Epithelial cell of proximal tubule (primary cell): ENCODE measurements at places on chromosomes 3 and 15.

GRCh38 chr3:67700596-67700995, 46.2 kb upstream of the SUCLG2 start:
- no peak for DNase-seq

DNA sequence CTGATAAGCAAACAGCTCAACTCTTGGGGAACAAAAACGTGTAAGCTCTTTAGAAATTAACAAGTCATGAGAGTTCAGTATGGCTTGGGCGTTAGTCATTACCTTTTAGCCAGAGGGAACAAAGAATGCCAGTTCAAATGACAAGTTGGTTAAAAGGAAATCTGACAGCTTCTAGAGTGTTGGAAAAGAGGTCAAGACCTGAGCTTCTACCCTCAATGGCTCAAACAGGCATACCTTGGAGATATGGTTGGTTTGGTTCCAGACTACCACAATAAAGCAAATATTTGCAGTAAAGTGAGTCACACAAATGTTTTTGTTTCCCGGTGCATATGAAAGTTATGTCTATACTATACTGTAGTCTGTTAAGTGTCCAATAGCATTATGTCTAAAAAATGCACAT, 136.1 kb downstream of the CACNA1D start:
- no peak for DNase-seq

DNA sequence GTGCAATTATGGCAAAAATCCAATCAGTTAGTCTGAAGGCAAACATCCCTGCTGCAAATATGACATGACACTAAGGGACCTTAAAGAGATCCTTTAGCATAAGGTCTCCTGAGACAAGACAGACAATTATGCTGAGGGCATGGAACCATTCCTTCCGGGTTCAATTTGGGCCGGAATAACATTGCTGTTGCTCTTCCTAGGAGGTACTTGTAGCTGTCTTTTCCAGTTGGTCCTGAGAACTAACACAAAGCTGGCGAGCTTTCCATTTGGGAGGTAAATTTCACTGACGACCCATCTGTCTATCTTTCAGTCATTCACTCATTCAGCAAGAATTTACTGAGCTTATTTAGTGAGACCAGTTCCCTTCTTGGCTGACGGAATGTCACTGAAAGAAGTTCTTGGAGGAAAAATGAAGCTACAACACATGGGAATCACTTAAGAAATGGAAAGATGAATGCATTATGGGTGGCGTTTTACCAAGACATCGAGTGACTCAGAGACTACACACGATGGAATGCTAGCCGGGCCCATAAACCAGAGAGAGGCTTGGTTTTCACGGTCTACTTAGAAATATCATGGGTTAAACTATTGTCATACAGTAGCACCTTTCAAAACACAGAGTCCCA, 215.5 kb downstream of the PDZRN3 start:
- no peak for DNase-seq

DNA sequence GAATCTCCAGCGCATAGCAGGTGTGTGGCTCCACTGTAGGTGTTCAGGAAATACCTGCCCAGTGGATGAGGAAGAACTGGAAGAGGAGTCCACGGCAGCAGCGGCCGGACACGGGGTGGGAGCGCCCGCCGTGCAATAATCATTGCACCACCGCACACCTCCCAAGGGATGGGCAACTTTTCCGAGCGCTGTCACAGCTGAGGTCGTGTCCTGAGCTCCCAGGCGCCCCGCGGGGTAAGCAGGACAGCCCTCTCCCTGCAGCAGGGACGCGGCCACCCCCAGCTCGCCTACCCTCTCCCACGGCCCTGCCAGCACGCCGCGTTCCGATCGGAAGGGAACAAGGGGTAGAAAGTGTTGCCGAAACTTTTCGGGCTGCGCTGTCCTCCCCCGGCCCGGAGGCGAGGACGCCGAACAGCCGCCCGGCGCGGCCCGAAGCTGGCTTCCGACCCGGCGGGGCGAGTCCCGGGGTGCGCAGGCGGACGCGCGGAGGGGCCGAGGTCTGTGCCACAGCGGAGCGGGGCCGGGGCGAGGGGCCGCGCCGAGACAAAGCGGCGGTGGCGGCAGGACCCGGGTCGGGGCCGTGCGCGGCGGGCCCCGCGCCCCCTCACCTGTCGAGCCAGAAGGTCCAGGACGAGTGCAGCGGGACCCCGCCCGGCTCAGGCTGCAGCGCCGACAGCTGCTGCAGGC, 475 bp downstream of the EIF4E3 start:
- no peak for DNase-seq

DNA sequence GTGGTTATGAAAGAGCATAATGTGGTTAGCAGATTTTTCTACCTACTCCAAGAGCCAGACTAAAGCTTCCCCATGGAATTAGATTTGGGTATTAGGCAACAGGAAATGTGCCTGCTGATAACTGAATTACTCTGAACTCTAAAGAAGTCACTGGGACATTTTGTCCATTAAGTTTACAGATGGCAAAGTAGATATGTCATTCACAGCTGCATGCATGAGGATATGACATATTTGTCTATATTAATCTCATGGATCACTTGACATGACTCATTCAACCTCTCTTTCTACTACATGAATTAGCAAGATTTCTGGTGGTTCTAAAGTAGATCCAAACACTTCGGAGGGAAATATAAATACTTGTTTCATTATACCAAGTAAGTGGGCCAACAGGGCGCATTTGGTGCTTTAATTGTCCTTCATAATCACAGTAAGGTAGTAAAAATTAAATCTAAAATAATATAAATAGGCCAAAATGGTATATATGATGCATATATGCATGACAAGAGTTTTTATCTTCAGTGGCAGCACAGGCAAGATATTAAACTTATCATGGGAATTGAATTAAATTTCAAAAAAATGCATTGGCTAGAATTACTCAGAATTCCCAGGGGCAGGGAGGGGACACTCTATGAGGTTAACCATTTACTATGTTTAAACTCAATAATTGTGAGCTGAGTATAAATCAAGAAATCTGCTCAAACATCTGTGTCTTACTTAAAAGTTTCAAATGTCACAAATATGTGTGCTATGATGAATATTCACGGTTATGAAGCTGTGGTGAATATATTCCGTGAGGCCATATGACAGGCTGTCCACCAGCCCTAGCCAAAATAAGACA, 365.3 kb upstream of the KCNMB2 start:
- peak; percentile 23 for DNase-seq

- DNase-seq = no peak
Observed at GRCh38 chr3:44179246-44179645, 62.4 kb upstream of the TOPAZ1 start.

DNA sequence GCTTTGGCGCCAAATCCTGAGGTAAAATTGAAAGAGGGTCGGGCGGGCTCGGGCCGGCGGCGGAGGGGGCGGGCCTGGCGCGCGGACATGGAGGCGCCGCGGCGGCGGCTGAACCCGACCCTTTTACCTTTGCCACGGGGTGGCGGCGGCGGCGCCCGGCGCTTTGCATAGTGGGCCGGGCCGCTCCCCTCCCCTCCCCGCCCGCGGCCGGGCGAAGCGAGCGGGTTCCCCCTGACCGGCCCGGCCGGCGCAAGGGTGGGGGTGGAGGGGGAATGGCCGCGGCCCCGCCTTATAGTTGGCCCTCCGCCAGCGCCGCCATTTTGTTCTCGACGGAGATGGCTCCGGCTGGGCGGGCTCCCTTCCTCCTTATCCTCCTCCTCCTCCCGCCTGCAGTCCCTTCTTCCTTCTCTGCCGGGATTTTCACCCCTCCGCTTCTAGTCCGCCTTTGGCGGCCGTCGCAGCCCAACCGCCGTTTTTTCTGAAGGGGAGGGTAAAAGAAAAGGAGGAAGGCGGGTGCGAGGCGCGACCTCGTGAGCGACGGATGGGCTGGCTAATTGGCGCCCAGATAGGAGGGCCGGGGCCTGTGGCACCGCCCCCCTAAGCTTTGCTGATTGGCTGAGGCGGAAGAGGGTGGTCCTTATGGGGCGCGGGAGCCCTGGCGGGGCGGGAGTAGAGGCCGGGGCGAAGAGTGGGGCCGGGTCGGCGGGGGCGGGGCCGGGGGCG, 664 bp downstream of the NR2C2 start:
- peak; percentile 63 for DNase-seq

- DNase-seq = no peak
Observed at GRCh38 chr3:60657972-60658371, 593.3 kb downstream of the FHIT start.

GRCh38 chr3:54941690-54942362, 14.0 kb upstream of the LRTM1 start:
- DNase-seq = no peak

GRCh38 chr15:73924171-73924921, 1.9 kb upstream of the LOXL1 start:
- no peak for DNase-seq

- no peak for DNase-seq
Observed at GRCh38 chr3:157122832-157123427, 37.0 kb downstream of the CCNL1 start.

DNA sequence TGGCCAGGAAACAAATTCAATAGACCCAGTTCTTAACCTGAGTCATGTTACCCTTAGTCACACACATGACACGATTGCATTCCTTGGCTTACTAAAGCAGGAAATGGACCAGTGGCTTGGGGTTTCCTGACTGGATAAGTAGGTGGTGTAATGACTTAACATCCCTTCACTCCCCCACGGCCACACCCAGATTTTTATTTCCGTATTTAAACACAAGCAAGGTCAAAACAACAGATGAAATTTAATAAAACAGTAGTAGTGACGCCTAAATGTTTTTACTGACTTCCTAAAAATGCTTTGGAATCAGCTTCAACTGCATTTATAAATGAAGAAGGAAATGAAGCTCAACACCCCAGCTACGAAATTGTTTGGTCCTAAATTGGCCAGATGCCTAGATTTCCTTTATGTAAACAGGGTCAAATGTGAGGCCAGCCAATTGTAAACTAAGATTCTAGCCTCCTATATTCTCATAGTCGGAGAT, 324.3 kb downstream of the CHST2 start:
- DNase-seq = peak; percentile 99

DNA sequence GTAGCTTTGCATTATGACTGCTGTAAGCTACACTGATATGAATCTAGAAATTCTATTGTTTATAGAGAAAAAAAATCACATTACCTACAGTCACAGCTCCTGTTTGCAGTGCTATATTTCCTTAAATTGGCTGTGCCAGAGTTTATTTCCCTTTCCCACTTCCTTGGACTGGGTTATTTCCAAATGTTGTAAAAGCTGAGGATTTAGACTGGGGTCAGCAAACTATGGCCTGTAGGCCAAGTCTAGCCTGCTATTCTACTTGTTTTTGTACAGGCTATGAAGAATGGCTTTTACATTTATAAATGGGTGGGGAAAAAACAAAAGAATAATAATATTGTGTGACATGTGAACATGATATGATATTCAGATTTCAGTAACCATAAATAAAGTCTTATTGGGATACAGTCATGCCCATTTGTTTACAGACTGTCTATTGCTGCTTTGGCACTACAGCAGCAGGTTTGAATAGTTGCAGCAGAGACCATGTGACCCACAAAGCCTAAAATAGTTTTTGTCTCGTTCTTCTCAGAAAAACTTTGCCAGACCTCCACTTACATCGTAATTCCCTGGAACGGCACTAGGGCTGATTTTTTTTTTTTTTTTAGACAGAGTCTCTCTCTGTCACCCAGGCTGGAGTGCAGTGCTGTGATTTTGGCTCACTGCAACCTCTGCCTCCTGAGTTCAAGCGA, 7.8 kb downstream of the GLDN start:
- no peak for DNase-seq

DNA sequence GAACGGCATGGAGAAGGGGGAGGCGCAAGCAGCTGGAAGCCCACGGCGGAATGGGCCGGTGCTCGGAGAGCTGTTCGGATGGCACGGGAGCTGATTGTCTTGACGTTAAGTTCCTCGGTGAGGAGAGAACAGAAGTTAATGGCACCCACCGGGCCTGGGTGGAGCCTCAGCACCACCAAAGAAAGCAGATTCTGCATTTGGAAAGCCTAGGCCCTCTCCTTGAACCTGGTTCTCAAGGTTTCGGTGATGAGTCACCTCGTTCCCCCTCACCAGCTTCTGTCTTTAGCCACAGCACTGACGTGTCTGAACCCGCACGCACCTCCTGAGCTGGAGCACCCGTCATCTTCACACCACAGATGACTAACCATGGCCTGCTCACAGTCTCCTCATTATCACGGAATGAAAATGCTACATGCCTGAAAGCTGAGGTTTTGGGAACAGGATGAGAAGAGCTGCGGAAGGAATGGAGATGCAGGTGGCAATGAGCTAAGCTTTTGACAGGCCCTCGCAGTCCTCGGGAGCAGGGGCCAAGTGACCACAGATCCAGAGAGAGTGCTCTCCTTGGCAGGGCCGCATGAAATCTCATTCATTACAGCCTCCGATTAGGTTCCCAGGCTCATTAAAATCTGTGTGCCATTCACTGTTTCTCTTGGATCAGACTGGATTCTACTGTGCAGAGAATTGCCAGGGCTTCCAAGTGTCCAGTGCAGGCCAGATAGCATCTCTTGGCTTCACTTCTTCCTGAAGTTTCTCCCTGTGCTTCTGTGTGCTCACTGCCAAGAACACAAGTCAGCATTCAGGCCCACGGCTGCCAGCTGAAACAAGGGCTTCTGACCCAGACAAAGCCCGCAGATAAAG, 96.3 kb upstream of the DLG1 start:
- peak; percentile 88 for DNase-seq

DNA sequence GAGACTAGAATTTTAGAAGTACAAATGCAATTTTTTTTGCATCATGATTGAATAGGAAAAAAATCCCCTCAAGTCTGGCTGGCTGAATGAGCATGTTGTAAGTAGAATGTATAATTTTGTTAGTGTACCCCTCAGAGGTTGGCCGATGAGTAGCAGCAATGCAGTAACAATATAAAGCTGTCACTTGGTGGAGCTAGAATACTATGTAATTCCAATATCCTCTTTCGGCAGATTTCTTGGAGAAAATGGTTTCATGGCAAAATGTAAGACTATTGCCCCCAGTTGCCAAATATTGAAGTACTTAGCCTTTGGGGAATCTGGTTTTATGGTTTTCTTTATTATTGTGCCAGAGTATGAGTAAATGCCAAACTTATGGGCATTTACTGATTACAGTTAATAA, 39.8 kb upstream of the SGO1 start:
- DNase-seq = no peak

GRCh38 chr3:101512396-101512645, 691 bp downstream of the SENP7 start:
- DNase-seq = peak; percentile 26

DNA sequence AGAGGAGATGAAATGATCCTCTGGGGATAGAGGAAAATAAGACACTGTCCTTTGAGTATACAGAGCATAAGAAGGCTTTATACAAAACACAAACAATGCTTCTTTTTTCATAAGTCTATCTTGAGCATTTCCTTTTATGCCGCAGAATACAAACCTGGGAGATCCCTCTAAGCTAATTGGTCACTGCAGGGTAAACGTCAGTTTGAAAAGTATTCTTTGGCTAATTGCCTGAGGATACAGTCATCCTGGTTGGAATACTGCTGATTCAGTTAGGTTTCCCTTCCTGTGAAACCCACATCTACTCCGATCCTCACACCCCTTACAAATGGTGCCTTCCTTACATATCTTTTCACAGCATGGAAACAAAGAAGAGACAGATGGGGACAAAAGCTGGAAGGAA, 10.6 kb downstream of the WNT5A start:
- no peak for DNase-seq

- no peak for DNase-seq
Observed at GRCh38 chr3:134904776-134905646, 110.0 kb downstream of the EPHB1 start.

- DNase-seq = no peak
Observed at GRCh38 chr15:28990390-28990789, 104.6 kb downstream of the APBA2 start.

GRCh38 chr3:48301800-48302166, 31.7 kb downstream of the SPINK8 start:
- DNase-seq = no peak

- DNase-seq = no peak
Observed at GRCh38 chr3:184355261-184356040, 6.0 kb downstream of the CLCN2 start.

- no peak for DNase-seq
Observed at GRCh38 chr15:78018946-78019644, 58.4 kb downstream of the TBC1D2B start.
